ENCODE measurements at places on chromosomes 1 and 21.

DNA sequence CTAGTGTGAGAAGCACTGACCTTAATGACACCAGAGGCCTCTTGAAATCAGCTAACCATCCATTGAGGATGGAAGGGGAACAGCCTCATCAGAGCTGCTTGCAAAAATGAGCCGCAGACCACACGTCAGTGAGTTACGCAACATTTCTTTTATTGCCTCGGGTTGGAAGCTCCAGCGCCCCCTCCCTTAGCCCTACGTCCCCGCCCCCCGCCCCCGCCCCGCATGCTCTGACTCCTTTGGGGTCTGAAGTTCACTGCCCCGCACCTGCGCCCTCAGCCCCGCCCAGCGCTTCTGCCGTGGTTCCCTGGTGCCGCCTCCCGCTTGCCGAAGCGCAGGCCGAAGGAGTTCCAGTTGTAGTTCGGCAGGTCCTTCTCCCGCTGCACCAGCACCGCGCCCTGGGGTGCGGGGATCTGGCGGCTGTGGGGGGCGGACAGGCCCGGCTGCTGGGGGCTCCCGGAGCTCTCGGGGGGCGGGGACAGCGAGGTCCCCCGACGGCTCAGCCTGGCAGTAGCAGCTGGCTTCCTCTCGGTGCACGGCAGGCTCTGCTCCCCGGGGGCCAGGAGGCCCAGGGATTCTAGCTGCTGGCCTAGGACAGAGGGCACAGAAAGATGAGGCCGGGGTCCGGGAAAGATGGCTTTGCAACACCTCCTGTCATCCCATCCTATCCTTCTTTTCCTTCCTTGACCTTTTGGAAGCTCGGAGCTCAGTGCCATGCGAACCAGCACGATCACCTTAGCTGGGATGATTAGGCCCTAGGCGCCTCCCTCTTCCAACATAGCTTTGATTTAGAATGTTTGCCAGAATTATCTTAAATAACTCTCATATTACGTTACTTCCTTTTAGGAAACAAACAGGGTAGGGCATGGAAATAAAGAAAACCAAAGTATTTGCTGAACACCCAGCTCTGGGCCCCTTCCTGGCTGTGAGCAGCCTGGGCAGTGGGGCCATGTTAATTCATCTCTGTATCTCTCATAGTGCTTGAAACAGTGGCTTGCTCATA, 5.8 kb downstream of the KISS1 start:
- DNase-seq = no peak

GRCh38 chr21:39537571-39537970, 75.2 kb upstream of the B3GALT5 start:
- DNase-seq = no peak

DNA sequence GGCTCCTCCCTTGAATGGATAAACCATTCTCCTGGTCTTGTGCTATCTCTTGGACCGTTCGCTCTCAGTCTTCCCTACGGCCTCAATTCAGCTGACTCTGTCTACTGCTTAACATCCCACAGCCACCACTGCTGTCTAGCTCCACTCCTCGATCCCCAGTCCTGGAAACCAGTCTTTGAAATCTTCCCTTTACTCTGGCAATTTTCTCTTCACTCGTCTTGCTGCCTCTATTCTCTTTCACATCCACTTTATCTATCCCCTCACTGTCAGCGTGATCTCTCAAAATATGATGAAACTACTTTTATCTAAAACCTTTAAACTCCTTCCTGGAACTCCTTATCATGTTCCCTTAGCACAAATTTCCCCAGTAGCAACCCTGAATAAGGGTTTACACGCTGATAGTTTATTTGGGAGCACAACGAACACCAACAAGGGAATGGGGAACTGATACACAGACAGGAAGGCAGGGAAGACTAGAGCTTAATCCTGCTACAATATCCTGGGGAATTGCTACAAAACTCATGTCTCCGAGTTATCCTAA, 131.6 kb upstream of the SAMSN1 start:
- DNase-seq = no peak

DNA sequence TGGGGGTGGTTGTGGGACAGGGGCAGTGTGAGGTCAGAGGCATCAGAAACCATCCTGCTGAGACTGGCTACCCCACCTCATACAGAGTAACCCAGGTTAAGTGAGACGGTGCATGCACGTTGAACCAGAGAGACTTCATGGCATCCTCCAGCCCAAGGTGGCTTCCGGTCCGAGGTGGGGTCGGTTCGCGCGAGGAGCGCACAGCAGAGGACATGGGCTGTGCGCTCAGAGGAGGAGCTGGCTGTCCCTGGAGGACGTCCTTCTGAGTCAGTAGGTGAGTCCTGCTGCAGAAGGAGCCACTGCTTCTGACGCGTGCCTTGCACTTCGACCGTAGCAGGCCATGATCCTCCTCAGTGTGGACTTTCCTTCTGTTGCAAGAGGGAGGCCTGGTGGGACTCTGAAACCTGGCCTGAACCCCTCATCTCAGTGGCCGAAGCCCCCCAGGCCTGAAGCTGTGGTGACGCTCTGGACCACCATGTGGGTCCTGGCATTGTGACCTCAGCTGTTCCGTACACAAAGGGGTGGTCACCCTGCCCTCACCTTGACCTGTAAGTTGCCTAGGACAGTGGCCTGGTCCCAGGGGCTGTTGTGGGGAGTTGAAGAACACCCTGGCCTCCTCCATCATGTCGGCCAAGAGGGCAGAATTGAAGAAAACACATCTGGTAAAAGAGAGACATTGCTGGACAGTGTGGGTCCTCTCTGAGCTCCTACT, at the start of gene TEX35:
TSS of gene TEX35 (plus strand) at position 544 of the 712 bp plus-strand sequence. CDS start at position 624, 80 bp downstream.
- DNase-seq = no peak
